ENCODE measurements at places on chromosomes 7 and 10.

GRCh38 chr10:5659702-5660528 lies 6.5 kb downstream of the ASB13 start:
- DNase-seq, result no peak

- DNase-seq, result no peak
These were observed 37.2 kb downstream of the KAT6B start for GRCh38 chr10:74863551-74863950.

- no peak for DNase-seq
These were observed 67.3 kb downstream of the AFAP1L2 start for GRCh38 chr10:114336823-114337509.

GRCh38 chr10:58212622-58213021 lies 55.1 kb downstream of the IPMK start:
- DNase-seq, result no peak

- DNase-seq, result no peak
These were observed 12.0 kb downstream of the FAM20C start for GRCh38 chr7:204326-204725.

DNA sequence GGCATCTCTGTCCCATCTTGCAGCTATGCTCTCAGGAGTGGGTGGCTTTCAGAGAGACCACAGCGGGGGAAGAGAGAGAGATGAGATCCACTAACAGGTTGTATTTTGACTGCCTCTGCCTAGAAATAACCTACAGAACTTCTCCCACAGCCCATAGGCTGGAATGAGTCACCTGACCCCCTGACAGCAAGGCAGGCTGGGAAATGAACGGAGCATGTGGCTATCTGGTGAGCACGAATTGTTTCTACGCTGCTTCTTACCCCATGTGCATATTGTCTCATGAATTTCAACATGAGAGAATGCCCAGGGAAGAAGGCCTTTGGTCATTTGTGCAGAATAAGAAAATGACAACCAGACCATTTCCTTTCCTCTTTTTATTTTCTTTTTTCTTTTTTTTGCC lies 151.3 kb downstream of the SNX10 start:
- no peak for DNase-seq

- no peak for DNase-seq
These were observed 160.8 kb upstream of the PITRM1 start for GRCh38 chr10:3333426-3333825.

GRCh38 chr10:44935966-44936295 lies 23.7 kb upstream of the RASSF4 start:
- no peak for DNase-seq

- DNase-seq, result no peak
These were observed 10.7 kb downstream of the KIAA1549 start for GRCh38 chr7:138970446-138970845.

- DNase-seq, result no peak
These were observed 5.7 kb downstream of the BLVRA start for GRCh38 chr7:43764039-43764761.

- peak; percentile 91 for DNase-seq
These were observed 238.1 kb downstream of the RELN start for GRCh38 chr7:103751311-103751880.

DNA sequence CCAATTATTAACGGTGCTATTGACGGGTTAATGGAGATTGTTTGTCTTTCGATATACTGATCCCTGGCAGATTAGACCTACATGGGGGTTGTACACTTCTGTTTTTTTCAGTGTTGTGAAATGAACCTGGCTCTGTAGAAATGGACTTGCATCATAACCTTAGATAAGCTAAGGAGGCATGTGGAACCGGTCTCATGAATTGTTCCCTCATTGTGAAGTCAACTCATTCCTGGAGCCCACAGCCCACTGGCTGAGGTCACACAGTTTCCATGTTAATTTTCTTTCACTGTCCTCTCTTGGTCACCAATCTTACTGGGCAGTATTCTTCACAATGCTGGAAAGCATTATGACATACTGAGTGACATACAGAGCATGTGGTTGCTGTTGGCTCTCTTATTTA lies 202.8 kb downstream of the BMPER start:
- no peak for DNase-seq

GRCh38 chr10:127337801-127338200 lies 141.4 kb upstream of the INSYN2A start:
- no peak for DNase-seq

DNA sequence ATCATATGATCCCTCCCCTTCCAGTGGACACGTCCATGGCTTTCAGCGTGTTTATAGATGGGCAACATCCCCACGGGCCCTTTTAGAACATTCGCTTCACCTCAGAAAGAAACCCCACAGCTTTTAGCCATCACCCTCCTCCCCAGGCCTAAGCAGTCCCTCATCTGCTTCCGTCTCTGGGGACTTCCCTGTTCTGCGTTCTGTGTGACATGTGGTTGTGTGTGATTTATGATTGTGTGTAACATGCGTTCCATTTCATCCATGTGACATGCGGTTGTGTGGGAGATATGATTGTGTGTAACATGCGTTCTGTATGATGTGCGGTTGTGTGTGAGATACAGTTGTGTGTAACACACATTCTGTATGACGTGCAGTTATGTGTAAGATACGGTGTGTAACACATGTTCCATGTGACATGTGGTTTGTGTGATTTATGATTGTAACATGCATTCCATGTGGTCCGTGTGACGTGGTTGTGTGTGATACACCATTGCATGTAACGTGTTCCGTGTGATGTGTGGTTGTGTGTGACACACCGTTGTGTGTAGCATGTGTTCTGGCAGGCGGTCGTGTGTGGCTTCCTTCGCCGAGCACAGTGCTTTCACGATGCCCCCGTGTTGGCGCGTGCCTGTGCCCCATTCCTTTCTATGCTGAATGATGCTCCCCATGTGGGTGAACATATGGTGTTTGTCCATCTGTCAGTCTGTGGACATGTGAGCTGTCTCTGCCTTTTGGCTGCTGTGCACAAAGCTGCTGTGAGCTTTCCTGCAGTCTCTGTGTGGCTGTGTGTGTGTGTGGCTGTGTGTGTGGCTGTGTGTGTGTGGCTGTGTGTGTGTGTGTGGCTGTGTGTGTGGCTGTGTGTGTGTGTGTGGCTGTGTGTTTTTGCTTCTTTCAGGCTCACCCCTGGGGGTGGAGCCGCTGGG lies 26.2 kb downstream of the PWWP2B start:
- no peak for DNase-seq

DNA sequence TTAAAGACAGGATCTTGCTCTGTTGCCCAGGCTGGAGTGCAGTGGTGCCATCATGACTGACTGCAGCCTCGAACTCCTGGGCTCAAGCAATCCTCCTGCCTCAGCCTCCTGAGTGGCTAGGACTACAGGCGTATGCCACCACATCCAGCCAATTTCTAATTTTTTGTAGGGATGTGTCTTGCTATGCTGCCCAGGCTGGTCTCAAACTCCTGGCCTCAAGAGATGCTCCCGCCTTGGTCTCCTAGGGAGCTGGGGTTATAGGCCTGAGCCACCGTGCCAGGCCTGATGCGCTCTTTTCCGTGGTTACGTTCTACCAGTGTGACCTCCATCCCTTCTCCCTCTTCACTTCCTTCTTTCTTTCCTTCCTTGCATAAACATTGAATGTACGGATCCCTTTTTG lies 34.2 kb upstream of the IL15RA start:
- DNase-seq, result no peak

- no peak for DNase-seq
These were observed 79.5 kb downstream of the PARP12 start for GRCh38 chr7:139982927-139983920.

- no peak for DNase-seq
These were observed 24.4 kb downstream of the EBF3 start for GRCh38 chr10:129939416-129940275.

- no peak for DNase-seq
These were observed 289.6 kb downstream of the PPP1R3A start for GRCh38 chr7:113628948-113629847.

- DNase-seq, result no peak
These were observed 62.6 kb downstream of the CDCA7L start for GRCh38 chr7:21883069-21883468.

DNA sequence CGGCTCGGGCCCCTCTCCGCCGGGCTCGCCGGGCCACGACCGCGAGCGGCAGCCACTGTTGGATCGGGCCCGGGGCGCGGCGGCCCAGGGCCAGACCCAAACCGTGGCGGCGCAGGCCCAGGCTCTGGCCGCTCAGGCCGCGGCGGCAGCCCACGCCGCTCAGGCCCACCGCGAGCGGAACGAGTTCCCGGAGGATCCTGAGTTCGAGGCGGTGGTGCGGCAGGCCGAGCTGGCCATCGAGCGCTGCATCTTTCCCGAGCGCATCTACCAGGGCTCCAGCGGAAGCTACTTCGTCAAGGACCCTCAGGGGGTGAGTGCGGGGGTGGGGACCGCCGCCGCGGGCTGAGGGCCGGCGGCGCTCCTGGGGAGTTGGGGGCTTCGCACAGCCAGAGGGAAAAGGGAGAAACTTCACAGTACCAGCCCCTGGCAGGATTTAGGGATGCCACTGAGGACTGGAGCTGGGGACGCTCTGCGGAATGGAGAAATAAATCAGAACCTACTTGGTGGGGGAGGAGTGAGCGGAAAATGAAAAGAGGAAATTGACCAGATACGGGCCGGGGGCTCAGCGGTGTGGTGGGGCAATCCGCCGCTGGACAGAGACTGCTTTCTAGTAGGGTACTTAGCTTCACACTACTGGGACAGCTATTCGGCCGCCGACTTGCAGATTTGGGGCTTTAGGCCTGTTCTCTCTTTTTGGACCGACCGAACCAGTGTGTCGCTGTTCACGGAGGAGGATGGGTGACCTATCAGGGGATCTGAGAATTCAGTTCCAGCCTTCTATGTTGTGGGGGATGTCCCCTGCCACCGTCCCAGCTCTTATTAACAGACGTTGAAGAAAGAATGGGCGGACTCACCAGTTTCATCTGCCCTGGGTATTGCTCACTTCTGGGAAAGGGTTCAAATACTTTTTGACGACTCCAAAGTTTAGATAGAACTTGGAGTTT lies 669 bp downstream of the PI4K2A start:
- no peak for DNase-seq

GRCh38 chr7:100819586-100819985 lies 7.7 kb downstream of the EPHB4 start:
- no peak for DNase-seq

GRCh38 chr7:150407588-150408392 lies 28.7 kb downstream of the ZNF775 start:
- no peak for DNase-seq

- no peak for DNase-seq
These were observed 6.7 kb downstream of the LAMB1 start for GRCh38 chr7:107996072-107996882.

GRCh38 chr10:59844436-59844835 lies 61.9 kb downstream of the CCDC6 start:
- DNase-seq, result no peak

DNA sequence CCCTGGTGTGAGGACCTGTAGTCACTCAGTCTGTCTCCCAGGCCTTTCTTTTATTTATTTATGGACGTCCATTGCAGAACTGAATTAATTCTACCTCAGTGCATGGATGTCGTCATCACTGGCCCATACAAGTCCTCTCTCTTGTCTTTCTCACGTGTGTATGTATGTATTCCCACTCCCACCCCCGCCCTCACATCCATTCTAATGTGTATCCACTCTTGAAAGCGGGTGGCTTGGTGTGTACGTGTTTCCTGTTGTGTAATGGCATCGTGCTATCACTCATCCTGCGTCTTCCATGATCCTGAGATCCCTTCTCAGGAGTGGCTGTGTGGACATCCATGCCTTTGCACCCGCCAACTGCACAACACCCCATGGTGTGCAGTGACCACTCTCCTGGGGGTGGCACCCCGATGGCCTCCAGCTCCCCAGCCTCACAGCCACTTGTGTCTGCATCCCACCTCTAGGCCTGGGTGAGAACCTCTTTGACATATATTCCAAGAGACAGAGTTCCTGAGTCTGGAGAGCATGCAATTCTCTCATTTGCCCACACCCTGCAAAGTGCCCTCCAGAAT lies 3.0 kb upstream of the AOC1 start:
- DNase-seq, result no peak

DNA sequence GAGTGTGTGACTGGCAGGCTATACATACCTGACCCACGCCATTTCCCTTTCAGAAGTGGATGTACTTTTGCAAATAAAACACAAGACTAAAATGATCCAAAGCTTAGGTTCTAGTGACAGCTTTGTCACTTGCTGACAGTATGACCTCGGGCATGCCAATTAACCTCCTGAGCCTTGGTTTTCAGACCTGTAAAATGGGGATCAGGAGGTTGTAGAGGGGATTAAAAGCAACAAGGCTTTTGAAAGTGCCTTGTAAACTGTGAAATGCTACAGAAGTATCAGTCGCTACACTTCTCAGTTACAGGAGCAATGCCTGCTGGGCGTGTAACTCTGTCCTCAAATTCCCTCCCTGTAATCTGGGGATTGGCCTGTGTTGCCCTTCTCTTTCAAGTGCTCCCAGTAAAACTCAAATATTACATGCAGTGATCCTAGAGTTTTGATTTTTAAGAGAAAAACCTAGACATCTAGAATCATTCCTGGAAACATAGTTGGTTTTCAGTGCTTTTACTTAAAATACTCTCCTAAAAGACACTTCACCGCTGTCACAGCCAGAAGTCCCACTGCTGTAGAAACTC lies 8.8 kb upstream of the GRB10 start:
- DNase-seq, result no peak

DNA sequence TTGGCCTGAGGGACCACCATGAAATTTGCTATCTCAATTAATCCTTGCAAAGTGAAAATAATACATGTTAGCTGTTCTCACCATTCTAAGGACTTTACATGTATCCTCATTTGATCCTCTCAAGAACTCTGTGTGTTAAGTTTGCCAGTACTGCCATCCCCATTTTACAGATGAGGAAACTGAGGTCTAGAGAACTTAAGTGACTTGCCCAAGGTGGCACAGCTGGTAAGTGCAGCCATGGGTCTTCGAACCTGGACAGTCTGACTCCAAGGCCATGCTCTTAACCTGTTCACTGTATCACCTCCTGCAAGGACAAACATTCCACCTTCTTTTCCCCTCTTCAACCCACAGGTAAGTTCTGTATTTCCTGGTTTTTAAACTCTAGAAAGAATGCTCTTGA lies 85.3 kb upstream of the NFE2L3 start:
- DNase-seq, result no peak

DNA sequence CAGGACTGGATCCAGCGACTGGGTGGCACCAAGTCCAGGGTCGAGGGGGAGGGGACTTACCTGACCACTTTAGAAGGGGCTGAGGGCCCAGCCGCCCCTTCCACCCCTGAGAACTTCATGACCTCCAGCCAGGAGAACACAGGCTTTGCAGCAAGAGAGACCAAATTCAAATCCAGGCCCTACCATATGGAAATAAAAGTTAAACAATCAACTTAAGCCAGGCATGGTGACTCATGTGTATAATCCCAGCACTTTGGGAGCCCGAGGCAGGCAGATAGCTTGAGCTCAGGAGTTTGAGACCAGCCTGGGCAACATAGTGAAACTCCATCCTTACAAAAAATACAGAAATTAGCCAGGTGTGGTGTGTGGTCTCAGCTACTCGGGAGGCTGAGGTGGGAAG lies 61.9 kb downstream of the COL13A1 start:
- DNase-seq, result no peak

GRCh38 chr10:43202224-43202656 lies 64.0 kb downstream of the CSGALNACT2 start:
- no peak for DNase-seq

DNA sequence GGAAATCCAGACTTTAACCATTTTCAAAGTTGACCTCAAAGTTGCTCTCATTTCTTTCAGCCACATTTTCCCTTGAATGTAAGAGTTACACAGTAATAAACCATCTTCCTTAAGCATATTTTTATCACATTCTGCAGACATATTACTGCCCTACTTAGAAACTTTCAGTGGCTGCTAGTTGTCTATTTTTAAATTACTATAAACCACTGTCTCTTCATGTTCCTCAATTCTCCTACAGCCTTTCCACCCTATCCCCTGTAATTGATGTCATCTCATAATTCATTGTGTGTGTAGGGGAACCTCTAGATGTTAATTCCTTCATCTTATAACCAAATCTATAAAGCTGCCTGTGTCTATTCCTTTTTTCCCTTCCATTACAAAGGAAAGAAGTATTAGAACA lies 78.1 kb upstream of the STRIP2 start:
- no peak for DNase-seq
